Peyer's patch (tissue), 4 donors: ENCODE measurements at places on chromosomes 2 and 18. TPM values are rescaled to one million over a fixed set of nuclear protein-coding genes. Genes with fewer than 3 reads are reported as not detected.

The PLCD4 gene
- not detected for total RNA-seq

The SRD5A2 gene
- not detected for total RNA-seq

The CNRIP1 gene
- total RNA-seq: 5.2 TPM

The UCN gene
- not detected for total RNA-seq

The MAPRE2 gene
- 16.5 TPM for total RNA-seq

The SLC19A3 gene
- total RNA-seq: 5.0 TPM

The SLC38A11 gene
- total RNA-seq: 3.2 TPM

The LDAH gene
- total RNA-seq: 14.4 TPM

The CRYGD gene
- not detected for total RNA-seq

The PLB1 gene
- total RNA-seq: 345 TPM

The TOGARAM2 gene
- total RNA-seq: under 0.01 TPM

The VWC2L gene
- total RNA-seq: not detected

The SLC23A3 gene
- total RNA-seq: 90.1 TPM

The SCYGR3 gene
- not detected for total RNA-seq

The TEKT4 gene
- total RNA-seq: not detected

The POTEE gene
- total RNA-seq: not detected

The TTC21B gene
- total RNA-seq: 24.7 TPM

The KRTCAP3 gene
- 109 TPM for total RNA-seq

The PRSS56 gene
- total RNA-seq: not detected

The RTP5 gene
- total RNA-seq: not detected

The ACKR3 gene
- 6.3 TPM for total RNA-seq

The SKA1 gene
- total RNA-seq: 0.66 TPM

The ERFE gene
- total RNA-seq: 0.53 TPM

The LIMS2 gene
- 7.7 TPM for total RNA-seq

The CTLA4 gene
- total RNA-seq: not detected

The ANKRD30BL gene
- not detected for total RNA-seq

The ANKRD62 gene
- total RNA-seq: not detected

The R3HDM1 gene
- total RNA-seq: 88.3 TPM

The SLC66A2 gene
- total RNA-seq: 41.4 TPM

The RAX gene
- not detected for total RNA-seq
